ENCODE measurements at places on chromosomes 12 and 14. TPM values are rescaled to one million over a fixed set of nuclear protein-coding genes. Genes with fewer than 3 reads are reported as not detected.

Gene SLC25A47
- 0.09 TPM for polyA plus RNA-seq

Gene PIWIL1
- 0.05 TPM for polyA plus RNA-seq

Gene NR4A1
- 106 TPM for polyA plus RNA-seq

Gene VWF
- 33.8 TPM for polyA plus RNA-seq

Gene PAX9
- polyA plus RNA-seq = 30.9 TPM

Gene L3HYPDH
- 25.1 TPM for polyA plus RNA-seq

Gene ARPC3
- 628 TPM for polyA plus RNA-seq

Gene SYT10
- polyA plus RNA-seq = not detected

Gene IGF1
- polyA plus RNA-seq = 5.7 TPM

Gene ERP27
- 4.4 TPM for polyA plus RNA-seq

Gene SMCO3
- 0.09 TPM for polyA plus RNA-seq

Gene FNTB
- 9.5 TPM for polyA plus RNA-seq
